Esophagus squamous epithelium (tissue), 5 donors: ENCODE measurements at places on chromosomes 1 and 21.

DNA sequence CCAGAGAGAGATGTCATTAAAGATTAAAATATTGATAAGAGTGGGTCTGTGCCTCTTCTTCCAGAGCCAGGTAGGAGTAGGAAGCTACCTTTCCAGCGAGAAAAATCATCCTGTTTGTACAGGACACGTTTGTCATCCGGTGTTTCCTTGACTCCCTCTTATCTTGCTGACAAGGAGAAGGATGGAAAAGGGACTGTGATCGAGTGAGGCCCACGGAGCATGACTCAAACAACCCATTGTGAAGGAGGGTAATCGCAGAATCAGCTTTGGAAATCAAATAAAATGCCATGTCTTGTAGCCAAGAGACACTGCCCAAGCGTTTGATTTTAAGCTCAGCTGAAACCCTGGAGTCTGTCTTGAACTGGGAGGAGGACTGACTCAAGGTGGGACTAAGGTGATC, 97.7 kb downstream of the IGSF21 start:
- DNase-seq = no peak

DNA sequence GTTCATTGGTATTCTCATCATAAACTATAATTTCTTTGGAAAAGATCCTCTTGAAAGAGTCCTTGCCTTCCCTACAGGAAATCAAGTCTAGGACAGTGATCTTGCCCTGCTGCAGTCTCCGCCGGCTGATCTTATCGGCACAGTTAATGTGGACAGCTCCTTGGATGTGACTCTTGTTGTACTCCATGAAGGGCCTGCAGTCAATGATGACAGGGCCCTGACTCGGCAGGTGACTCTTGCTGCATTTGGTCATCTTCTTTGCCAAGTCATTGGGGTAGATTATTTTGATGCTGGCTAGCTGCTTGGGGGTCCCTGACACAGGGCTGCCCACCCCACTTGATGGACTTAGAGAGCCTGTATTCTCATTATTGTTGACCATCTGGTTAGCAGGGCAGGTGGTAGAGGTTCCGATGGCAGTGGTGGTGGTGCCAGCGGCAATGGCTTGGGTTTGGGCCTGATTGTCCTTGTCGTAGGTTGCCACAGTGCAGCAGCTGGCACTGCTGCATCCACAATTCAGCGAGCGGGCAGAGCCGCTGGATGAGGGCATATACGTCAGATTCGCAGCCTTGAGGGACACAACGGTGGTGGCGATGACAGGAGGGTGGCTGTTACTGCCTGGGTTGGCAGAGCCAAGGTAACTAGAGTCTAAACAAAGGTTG, 2.7 kb downstream of the DUSP10 start:
- DNase-seq = no peak

- no peak for DNase-seq
These were observed 1211.0 kb upstream of the ADGRL4 start for GRCh38 chr1:80217377-80217986.

- no peak for DNase-seq
These were observed 24.6 kb upstream of the OVAAL start for GRCh38 chr1:180534214-180534613.

- no peak for DNase-seq
These were observed 54.7 kb upstream of the ARTN start for GRCh38 chr1:43878854-43879253.

DNA sequence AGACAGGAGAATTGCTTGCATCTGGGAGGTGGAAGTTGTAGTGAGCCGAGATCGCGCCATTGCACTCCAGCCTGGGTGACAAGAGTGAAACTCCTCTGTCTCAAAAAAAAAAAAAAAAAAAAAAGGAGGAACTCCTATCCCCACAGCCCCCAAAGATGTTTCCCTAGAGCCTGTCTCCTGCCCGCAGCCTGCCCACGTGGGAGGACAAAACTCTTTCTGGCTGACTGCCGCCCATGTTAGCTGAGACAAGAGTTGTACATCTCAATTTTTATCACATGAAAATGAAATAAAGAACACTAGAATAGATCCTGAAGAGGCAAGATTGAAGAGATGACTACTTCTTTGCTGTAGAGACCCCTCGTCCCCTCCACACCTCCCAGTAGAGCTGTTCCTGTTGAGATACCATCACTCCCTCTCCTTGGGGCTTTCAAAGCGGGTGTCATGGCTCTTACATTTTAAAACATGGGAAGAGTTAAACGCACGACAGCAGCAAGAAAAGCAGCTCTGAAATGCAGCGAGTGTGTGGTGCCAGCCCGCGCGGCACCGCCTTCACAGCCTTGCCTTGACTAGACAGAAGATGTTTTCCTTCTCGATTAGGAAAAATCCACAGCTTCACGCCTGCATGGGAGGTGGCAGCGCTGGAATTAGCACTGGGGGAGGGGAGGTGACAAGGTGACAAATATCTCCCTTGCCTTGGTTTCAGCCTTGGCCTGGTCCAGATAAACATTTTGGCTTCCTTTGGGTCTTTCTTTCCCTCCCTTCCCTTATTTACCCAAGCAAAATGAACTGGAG, 253.4 kb upstream of the CSF3R start:
- no peak for DNase-seq

- DNase-seq = no peak
These were observed 17.4 kb upstream of the CPLANE2 start for GRCh38 chr1:16254263-16254928.

GRCh38 chr1:175162955-175163354, 29.6 kb downstream of the KIAA0040 start:
- no peak for DNase-seq

- DNase-seq = no peak
These were observed 42.4 kb downstream of the PLPPR4 start for GRCh38 chr1:99306644-99307043.

- DNase-seq = no peak
These were observed 60.0 kb upstream of the EPS8L3 start for GRCh38 chr1:109823543-109824348.

GRCh38 chr21:43835050-43835449, 30.0 kb upstream of the AGPAT3 start:
- no peak for DNase-seq

GRCh38 chr1:17675744-17676143, 79.4 kb upstream of the ACTL8 start:
- DNase-seq = no peak

DNA sequence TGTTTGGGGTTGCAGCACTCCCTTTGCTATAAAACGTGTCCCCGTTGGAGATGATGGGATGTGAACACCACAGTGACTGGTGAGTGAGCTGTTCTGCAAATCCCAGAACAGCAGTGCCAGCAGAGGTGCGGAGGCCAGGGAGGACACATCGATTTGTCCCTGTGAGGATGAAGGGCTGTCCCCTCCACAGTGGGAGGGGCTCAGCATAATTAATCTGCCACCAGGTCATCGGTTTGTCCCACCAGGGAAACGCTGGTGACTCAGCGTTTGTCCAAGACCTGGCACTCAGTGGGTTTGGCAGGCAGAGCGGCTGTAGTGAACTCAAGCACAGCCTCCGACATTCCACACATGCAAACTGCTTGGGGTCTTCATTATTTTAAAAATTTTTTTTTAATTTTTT, 22.8 kb upstream of the PDE9A start:
- no peak for DNase-seq

DNA sequence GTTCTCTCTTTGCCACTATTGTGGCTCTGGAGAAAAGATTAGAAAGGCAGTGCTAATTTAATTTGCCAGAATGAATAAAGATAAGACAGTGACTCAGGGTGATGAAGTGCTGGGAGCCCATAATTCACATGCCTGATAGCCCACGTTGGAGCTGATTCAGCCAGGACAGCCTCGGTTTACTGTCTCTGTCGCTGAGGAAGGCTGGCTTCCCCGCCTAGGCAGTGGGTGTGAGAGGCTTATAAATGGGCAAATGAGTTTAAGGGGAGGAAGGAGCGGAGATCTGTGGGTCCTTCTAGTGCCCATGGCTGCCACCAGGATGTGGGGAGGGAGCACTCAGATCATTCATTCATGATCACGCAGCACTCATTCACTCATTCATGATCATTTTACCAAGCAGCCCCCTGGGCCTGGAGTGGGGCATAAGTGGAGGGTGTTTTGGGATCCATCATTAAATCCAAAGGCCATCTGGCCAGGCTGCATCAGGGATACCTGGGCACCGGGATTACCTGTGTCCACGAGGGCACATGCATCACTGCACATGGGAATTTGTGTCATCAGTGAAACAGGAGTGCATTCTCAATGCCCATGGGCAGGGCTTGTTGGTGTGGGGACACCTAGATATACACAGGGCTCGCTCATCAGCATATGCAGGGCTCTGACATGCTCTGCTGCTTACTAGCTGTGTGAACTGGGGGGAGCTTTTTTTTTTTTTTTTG, 315.4 kb downstream of the MATN1 start:
- DNase-seq = no peak

DNA sequence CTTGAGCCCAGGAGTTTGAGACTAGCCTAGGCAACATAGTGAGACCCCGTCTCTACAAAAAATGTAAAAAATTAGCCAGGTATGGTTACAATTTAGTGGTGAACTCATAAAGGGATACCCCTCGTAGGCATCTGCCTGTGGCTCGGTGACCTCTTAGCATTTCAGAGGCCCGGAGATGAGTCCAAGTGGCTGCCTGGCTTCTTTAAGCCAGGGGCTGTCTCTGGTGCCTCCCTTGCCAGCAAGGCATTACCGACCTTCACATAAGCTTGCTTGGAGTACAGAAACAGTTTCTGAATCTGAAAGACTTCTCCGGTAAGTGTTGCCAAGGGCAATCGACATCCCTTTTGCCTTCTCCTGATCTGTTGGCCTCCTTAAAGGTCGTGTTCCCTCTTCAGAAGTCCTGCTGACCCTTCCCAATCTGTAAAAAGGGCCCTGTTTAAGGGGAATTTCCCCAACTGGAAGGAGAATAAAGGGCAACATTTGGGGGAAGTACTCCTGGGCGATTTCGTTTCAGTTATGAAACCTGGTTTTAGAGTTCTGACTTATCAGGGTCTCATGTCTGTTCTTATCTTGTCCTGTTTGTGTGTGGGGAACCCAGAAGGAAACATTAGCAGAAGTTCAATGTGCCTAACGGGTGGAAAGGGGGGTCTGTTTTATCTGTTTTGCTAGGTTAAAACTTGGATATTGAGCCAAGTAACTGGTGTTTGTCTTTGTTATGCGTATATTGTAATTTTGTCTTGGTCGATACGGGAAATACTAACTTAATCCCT, 32.9 kb downstream of the KIFAP3 start:
- no peak for DNase-seq

- no peak for DNase-seq
These were observed 5.9 kb downstream of the RFX5 start for GRCh38 chr1:151340870-151341754.

GRCh38 chr21:25637851-25638659, 1.0 kb upstream of the JAM2 start:
- no peak for DNase-seq

DNA sequence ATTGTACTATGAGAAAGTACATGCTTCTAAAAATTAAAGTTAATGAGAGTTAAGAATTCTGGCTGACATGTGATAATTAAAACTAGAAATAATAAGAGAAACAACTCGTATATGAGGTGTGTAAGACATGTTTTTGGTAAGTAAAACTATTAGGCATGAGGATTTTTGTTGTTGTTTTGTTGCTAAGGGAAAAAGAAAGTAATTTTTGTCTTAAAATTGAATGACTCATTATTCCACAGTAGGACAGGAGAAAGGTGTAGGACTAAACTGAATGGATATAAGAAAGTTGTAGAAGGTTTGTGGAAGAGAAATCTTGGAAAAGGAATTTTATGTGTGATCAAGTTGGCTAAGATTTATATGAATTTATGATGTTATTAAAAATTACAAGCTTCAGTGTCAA, 54.8 kb downstream of the TBX19 start:
- no peak for DNase-seq

GRCh38 chr1:224786533-224787250, 142.8 kb upstream of the DNAH14 start:
- no peak for DNase-seq

- DNase-seq = no peak
These were observed 12.3 kb upstream of the GJA8 start for GRCh38 chr1:147890177-147890790.

GRCh38 chr1:27100335-27101053, 54.4 kb downstream of the SLC9A1 start:
- no peak for DNase-seq
